ENCODE measurements at places on chromosomes 3 and 15.

DNA sequence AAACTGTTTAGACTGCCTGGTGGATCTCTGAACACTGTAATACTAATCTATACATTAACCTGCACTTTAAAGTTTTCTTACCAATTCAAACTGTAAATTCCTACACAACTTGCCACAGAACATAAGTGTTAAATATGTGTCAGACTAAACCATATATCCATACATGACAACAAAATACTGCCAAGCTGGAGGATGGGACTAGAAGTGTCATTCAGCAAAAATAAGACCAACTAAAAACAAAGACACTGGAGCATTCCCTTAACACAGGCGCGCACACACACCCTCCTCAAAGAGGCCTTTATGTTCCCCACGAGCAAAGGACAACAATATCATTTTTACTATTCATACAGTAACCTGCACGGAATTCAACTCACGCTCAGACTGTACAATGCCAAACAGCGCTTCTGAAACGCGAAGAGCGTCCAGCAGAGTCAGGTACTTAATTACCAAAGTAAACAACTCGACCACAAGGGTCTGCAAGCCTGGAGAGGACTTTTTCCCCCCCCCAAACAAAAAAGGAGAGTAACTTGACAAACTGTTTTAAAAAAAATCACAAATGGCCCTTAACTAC is 1.1 kb downstream of the DCUN1D1 start:
- DNase-seq: no peak

DNA sequence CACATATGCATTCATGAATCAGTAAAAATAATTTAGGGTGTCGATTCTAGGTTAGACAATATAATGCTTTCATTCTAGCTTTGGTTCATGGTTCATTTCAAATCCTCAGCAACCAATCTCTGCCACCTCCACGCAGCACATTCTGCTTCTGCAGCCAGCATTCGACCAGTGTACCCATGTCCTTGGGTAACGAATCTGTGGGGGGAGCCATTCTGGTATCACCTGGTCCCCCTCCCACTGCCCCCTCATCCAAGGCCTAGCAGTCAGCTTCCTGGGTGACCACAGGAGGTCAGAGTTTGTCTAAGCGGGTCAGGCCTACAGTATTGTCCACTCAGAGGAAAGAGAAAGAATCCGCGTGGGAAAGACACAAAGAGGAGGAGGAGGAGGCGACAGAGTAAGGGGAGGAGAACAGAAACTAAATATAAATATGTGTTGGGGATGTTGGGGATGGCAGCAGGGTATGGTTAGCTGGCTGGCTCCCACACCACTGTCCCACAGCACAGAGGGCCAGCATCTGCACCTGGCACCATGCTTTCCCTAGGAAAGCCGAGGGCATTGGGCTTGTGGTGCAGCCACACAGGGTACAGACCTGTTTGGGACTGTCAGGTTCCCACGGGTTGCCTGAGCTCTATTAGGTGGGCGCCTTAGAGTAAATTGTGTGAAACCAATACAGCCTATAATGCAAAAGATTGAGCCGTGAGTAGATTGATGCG is 12.1 kb downstream of the PAK6 start:
- DNase-seq: no peak

DNA sequence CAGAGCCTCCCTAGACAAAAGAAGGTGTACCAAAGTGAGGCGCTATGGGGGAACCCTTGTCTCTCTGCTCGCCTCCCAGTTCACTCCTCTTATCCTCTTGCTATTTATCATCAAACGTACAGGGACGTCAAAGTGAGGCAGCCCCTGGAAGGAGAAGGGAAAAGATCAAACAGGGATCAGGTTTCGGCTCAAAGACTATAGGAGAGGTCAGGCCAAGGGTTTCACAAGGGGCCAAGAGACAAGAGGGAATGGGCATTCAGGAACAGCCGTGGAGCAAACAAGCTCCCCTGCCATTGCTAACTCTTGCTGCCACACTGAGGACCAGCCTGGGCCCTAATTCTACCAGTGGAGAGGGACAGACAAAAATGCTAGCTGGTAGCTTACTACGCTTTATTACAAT is 168.7 kb downstream of the GREM1 start:
- DNase-seq: no peak

- no peak for DNase-seq
These were observed 52.0 kb upstream of the RYK start for GRCh38 chr3:134302674-134303073.

DNA sequence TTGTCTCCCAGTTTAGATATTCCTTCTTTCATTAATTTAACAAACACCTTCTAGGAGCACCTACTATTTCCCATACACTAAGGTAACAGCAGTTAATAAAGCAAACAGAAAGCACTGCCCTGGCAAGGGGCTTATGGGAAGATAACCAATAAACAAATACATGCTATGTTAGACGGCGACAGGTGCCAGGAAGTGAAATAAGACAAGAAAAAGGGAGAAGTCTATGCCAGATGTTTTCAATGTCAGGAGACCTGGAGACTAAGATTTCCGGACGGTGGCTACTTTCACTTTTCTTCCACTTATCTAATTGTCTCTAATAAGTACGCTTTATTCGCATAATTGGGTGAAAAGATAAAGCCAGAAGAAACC is 32.5 kb upstream of the ZNF445 start:
- no peak for DNase-seq

GRCh38 chr15:93360976-93361375 is 272.0 kb upstream of the RGMA start:
- DNase-seq: no peak

- DNase-seq: no peak
These were observed 126.5 kb downstream of the GABRG3 start for GRCh38 chr15:27097506-27097905.

- DNase-seq: no peak
These were observed 35.1 kb upstream of the EIF3J start for GRCh38 chr15:44501768-44502366.

- no peak for DNase-seq
These were observed 172.5 kb upstream of the GADL1 start for GRCh38 chr3:31067004-31067403.

DNA sequence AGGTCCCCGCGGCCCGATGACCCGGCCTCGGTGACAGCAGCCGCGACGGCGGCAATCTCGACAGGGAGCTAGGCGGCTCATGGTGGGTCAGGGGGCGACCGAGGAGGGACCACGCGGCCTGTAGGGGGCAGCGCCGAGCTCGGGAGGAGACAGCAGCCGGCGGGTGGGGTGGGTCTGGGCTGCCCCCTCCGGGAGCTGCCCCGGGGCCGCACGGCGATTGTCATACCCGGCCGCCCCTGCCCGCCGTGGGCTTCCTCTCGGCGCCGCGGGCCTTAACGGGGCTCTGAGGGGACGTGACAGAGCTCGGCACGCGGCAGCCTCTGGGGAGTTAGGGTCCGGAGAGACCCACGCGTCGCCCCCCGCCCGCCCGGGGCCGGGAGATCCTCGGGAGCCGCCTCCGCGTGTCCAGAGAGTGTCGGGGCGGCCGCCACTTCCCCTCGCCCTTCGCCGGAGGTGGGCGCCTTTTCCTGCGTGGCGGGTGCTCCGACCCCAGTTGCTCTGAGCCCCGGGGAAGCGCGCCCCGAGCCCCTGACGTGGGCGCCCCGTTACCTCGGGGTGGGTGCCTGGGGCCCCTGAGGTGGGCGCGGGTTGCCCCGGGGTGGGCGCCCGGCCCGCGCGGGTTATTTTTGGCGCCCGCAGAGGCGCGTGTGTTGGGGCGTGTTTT is 539 bp upstream of the PLCL2 start:
- DNase-seq: no peak

GRCh38 chr15:39582977-39583595 is 2.2 kb downstream of the THBS1 start:
- DNase-seq: no peak

- no peak for DNase-seq
These were observed 39.9 kb upstream of the BDH1 start for GRCh38 chr3:197595470-197596185.

GRCh38 chr3:117962750-117963149 is 1071.9 kb downstream of the IGSF11 start:
- no peak for DNase-seq

DNA sequence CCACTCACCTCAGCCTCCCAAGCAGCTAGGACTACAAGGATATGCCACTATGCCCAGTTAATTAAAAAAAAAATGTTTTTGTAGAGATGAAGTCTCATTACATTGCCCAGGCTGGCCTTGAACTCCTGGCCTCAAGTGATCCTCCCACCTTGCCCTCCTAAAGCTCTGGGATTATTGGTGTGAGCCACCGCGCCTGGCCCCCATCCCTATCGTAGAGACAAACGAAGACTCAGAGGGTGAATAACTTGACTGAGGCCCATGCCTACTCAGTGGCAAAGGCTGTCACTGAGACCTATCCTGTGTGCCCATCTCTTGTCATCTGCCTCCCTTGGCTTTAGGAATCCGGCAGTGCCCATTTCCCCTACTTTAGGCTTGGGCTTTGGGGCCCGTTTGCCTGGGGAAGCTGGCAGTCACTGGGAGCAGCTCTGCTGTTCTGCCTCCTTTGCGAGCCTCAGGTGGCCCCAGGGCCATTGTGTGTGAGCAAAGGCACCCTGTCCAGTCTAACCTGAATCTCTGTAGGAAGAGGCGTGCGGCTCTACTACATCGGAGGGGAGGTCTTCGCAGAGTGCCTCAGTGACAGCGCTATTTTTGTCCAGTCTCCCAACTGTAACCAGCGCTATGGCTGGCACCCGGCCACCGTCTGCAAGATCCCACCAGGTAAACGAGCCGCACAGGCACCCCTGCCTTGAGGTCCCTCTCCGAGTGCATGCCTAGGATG is 70.1 kb downstream of the AAGAB start:
- no peak for DNase-seq

DNA sequence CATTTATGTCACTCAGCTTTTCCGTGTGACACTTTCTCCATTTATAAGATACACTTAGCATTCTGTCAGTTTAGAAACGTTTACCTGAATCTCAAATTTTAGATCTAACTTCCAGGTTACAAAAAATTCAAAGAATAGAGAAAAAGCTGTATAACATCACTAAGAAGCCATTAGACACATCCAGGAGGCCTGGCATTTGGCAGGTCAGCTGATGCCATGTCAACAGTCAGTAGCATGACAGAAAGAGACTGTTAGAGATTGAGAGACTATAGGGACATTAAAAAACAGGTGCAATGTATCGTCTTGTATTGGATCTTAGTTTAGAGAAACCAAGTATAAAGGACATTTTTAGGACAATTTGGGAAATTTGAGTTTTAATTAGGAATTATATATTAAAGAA is 53.4 kb upstream of the ATOSA start:
- no peak for DNase-seq

GRCh38 chr3:50326182-50326541 is 1.9 kb downstream of the TUSC2 start:
- DNase-seq: no peak

DNA sequence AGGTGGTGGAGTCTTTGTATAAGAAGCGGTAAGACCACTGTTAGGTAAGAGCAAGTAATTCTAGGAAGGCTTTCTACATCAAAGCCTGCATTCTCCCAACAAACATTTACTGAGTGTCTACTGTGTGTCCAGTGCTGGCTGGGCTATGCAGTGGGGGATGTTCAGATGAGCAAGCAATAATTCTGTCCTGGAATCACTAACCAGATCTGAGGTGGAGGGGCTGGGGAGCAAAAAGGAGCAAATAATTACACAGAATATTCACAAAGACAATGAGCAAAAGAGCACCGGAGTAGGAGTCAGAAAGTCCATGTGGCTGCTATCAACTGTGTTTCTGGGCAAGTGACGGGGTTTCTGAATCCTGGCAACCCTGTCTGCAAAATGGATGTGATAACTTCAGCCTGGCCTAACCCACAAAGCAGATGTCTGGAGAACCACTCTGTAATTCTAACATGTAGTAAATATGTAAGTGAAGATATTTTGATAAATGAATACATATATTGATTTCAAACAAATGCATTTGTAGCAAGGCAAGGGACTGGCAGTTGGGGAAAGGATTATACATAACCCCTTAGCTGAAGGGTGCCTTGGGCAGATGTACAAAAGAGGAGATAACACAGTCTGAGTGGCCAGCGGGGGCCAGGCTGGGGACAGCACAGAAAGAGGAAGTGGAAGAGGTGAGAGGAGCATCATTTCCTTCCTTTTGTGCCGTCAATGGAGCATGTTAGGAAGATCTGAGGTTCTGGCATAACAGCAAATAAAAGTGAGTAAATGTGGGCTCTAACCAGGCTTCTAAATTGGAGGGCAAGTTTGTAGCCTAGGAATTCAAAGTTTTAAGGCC is 28.8 kb downstream of the CYP8B1 start:
- DNase-seq: peak; percentile 13
